ENCODE measurements at places on chromosomes 4 and X.
A peak's percentile ranks its signal among the peaks of the same experiment; 100 is the strongest.

DNA sequence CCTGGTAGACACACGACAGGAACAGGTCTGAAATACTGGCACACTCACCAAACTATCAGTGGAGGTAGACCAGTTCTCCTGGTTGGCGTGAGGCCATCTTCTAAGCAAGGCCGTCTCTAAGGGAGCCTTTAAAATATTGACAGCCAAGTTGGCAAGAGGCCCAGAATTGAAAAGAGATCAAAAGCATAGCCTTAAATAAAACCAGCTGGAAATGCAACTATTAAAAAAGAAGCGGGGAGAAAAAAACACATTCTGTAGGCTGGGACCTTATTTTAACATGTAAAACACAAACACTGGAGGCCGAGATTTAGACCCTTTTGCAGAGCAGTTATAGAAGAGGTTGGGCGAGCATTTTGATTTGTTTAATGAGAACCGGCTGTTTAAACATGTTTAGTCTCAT, 233.0 kb upstream of the CLNK start:
- peak; percentile 12 for DNase-seq

GRCh38 chrX:139196890-139197289, 333.6 kb upstream of the F9 start:
- no peak for DNase-seq

DNA sequence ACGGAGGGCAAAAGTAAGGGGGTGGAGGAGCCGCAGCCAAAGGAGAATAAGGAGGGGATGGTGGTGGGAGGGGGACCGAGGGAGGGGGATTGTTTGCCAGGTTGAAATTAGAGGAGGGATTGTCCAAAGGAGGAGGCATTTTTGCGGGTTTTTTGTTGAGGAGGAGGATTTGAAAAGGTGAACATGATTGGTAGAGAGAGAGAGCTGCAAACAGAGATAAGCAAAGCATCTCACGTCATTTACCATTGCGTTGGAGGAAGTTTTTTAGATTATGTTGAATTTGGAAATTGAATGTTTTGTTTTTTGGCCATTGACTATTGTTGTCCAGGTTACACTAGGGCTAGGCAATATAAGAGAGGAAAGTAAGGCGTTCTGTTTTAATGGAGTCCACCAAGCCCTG, 54.5 kb upstream of the ABCB7 start:
- no peak for DNase-seq

GRCh38 chrX:10157543-10157942, 768 bp downstream of the CLCN4 start:
- no peak for DNase-seq

DNA sequence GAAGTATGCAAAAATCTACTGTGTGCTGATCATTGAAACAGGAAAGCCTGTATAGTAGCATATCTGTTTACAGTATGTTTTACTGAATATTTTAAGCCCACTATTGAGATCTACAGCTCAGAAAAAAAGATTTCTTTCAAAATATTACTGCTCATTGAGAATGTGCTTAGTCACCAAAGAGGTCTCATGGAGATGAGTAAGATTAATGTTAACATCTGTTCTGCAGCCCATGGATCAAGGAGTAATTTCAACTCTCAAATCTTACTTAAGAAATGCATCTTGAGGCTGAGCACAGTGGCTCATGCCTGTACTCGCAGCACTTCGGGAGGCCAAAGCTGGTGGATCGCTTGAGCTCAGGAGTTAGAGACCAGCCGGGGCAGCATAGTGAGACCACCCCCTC, 3.3 kb downstream of the RNF4 start:
- DNase-seq: peak; percentile 87

- peak; percentile 75 for DNase-seq
Observed at GRCh38 chrX:9378980-9379696, 85.7 kb upstream of the TBL1X start.

- peak; percentile 19 for DNase-seq
Observed at GRCh38 chrX:14497184-14497666, 32.1 kb upstream of the GLRA2 start.

GRCh38 chr4:79199743-79200142, 126.1 kb downstream of the NAA11 start:
- DNase-seq: no peak

GRCh38 chr4:7620814-7621176, 186.1 kb upstream of the PSAPL1 start:
- no peak for DNase-seq

GRCh38 chr4:16329125-16329796, 103.0 kb upstream of the TAPT1 start:
- peak; percentile 3 for DNase-seq

GRCh38 chr4:134043266-134043665, 158.3 kb downstream of the PABPC4L start:
- no peak for DNase-seq

- DNase-seq: no peak
Observed at GRCh38 chrX:74259885-74260491, 44.0 kb upstream of the ZCCHC13 start.

DNA sequence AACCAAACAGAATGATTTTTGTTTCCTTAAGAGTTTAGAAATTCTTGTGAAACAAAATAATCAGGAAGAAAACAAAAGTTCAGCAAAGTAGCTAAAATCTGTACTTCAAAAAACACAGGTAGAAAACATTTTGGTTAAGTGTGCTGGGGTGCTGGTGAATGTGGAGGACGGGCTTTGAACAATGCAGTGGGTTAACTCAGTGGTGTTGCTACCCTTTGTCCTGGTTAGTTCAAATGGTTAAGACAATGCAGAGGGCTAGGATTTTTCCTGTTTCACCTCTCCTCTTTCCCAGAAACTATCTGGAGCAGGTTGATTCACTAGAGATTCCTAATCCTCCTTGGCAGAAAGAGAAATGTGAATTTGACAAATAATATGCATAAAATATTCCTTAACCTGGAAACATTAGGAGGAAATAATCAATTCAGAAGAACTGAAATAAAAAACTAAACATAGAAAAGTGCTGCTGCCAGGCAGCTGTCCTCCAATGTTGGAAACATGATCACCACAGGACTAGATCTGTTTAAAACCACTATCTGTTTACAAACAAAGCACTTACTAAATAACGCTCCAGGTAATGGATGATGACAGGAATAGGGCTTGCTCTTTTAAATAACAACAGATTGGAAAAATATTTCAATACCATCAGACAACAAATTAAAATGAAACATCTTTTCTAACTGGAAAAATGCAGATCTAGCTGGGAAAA, 148.9 kb downstream of the MAML3 start:
- DNase-seq: no peak

DNA sequence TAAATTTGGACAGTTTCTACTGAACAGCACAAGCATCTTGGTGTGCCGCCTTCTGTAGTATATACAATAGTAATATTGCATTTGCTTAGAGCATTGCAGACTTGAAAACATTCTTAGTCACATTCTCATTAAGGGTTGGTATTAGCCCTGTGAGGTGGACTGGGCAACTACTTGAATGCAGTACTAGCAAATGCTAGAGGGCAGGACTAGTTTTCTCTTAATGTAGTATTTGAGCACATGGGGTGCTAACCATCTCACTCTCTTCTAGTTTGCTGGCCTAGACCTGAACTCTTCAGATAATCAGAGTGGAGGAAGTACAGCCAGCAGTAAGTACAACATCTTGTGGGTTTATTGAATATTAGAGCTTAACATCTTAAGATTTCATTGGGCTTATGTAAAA, 3.2 kb downstream of the DDX3X start:
- DNase-seq: no peak

- no peak for DNase-seq
Observed at GRCh38 chrX:136205882-136206380, 45.3 kb downstream of the MAP7D3 start.

DNA sequence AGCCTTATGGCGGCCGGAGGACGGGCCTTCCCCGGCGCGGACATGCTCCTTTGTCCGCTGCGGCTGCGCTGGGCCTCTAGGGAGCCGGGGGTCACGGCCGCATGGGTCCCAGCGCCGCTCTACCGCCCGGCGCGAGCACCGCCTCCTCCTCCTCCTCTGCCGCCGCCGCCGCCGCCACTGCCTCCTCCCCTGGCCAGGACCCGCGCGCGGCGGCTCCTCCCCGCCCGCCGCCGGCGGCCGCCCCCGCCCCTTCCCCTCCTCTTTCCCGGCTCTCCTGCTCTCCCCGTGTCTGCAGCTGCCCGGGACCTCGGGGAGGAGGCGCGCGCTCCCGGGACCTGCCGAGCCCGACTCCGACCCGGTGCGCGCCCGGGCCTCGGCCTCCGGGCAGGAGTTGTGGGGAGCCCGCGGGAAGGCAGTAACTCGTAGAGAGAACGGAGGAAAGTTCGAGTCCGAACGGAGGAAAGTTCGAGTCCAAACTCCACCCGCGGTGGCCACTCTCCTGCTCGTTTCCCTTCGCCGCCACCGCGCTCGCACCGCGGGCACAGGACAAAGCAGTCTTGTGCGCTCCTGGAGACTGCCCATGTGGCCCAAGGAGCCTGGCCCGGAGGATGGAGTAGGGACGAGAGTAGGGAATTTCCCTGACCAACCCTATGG, at the start of gene ADGRA3:
Gene ADGRA3, minus strand, starts transcription at position 179 of the 654 bp plus-strand sequence. CDS start 282 bp downstream, outside the sequence.
- peak; percentile 41 for DNase-seq

DNA sequence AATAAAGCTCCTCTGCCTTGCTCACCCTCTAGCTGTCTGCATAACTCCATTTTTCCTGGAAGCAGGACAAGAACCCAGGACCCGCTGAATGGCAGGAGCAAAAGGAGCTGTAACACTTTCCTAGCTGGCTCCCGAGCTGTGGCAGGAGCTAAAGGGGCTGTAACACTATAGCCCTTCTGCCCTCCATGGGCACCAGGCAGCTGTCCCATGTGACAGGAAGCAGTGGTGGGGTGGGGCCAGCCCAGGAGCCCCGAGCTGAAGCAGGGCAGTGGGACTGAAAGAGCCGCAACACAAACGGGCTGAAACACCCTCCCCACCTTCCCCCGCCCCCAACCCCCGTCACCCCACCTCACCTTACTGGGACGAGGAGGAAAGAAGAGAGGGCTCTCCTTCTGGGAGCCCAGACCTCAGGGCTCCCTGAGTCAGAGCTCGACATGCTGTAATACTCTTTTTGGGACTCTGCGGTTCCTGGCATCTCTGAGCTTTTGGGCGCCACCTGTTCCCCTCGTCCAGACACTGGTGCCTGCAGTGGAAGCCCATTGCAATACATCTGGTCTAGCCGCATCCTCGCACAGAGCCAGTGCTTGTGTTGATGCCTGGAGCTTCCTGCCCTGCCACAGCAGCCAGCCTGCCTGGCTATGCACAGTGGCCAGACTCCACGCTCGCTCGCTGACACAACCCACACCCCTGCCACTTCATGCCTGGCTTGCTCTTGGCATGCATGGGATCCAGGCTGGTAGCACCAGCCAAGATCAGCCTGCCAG, 39.4 kb downstream of the PPM1K start:
- no peak for DNase-seq

- DNase-seq: no peak
Observed at GRCh38 chr4:122252584-122252983, 100.5 kb downstream of the BLTP1 start.

- peak; percentile 85 for DNase-seq
Observed at GRCh38 chr4:125187226-125188176, 127.3 kb upstream of the FAT4 start.

DNA sequence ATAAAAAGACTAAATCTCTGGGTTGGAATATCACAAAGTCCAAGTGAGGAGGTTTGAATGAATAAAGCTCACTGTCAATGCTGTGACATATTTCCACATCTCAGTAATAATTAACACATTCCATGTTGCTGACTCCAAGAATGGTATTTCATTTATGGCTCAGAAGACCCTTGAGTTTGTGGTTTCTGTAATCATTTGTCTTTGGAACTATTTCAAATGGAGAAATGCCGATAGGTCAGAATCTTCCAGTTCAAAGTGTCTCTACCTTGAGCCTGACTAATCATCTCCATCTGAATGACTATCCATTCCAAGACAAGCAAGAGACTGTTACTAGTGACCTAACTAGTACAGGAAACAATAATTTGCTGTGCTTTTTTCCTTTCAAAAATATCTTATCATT, 24.2 kb upstream of the SLC2A9 start:
- peak; percentile 37 for DNase-seq

- DNase-seq: peak; percentile 82
Observed at GRCh38 chr4:144820011-144820727, 174.2 kb downstream of the HHIP start.

DNA sequence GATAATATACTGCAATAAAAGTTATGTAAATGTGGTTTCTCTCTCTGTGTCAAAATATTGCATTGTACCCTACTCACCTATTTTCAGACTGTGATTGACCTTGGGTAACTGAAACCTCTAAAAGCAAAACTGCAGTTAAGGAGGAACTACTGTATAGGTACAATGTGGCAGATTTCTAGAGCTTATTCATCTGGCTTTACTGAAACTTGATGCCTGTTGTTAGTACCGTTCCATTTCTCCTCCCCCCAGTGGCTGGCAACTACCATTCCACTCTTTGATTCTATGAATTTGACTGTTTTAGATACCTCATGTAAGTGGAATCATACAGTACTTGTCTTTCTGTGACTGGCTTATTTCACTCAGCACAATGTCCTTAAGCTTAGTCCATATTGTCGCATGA, 61.9 kb downstream of the HOPX start:
- DNase-seq: peak; percentile 42

GRCh38 chr4:41399231-41399630, 138.7 kb upstream of the LIMCH1 start:
- DNase-seq: no peak

GRCh38 chr4:8067945-8068896, 90.4 kb downstream of the ABLIM2 start:
- DNase-seq: no peak

DNA sequence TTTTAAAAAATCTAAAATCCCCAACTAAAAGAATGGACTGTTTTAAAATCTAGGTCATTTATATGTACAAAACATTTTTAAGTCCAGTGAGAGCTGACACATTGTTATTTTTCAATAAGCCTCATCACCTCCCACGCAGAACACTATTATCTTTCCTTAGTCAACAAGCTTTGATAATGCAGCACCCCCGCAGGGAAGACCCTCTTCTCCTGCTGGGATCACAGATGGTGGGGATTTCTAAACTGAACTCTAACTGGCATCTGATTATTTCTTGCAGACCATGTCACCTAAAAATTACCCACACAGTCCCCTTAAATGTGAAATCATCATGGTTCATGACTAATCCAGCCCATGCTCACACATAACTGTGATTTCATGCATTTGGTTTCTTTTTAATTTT, 11.6 kb downstream of the SYTL4 start:
- peak; percentile 14 for DNase-seq

DNA sequence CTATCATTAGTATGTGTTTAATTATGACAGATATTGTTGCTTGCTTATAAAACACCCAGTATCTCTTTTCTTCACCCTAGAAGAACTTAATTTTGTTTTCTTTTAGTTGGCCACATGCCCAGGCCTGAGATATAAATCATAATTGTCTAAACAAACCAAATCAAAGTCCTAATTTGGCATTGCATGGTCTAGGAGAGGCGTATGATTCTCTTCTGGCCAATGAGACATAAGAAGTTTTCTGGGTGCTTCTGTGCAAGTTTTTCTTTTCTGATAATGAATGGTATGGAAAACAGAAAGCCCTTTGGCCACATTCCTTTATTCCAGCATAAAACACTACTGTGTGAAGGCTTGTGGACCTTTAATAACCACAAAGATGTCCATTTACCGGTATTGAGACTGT, 192.9 kb upstream of the CTSO start:
- DNase-seq: no peak

- DNase-seq: peak; percentile 44
Observed at GRCh38 chr4:10180927-10181744, 64.5 kb upstream of the WDR1 start.

GRCh38 chr4:98027827-98028226, 115.4 kb downstream of the STPG2 start:
- DNase-seq: peak; percentile 5

GRCh38 chr4:57672846-57673433, 562.8 kb upstream of the IGFBP7 start:
- no peak for DNase-seq
